Effector memory CD4-positive, alpha-beta T cell (primary cell): ENCODE measurements at places on chromosomes 11 and 22.

DNA sequence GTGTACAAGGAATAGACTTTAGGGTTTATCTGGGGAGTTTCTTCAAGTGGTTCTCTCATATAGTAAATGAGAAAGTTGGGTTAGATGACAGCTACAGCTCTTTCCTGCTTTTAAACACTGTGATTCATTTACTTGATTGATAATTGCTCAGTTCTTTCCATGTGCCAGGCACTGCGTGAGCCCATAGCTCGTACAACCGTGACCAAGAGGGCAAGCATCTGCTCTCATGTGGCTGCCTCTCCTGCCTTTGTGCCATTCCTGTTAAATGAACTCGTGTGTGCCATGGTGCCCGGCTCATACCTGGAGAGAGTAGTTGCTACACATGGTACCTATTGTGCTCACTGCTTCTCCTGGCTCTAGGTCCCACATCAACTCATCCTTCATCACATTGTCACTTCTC is 206.3 kb downstream of the SNX19 start:
- no peak for DNase-seq

- no peak for DNase-seq
These were observed 357.7 kb upstream of the ARHGAP42 start for GRCh38 chr11:100329352-100329751.

DNA sequence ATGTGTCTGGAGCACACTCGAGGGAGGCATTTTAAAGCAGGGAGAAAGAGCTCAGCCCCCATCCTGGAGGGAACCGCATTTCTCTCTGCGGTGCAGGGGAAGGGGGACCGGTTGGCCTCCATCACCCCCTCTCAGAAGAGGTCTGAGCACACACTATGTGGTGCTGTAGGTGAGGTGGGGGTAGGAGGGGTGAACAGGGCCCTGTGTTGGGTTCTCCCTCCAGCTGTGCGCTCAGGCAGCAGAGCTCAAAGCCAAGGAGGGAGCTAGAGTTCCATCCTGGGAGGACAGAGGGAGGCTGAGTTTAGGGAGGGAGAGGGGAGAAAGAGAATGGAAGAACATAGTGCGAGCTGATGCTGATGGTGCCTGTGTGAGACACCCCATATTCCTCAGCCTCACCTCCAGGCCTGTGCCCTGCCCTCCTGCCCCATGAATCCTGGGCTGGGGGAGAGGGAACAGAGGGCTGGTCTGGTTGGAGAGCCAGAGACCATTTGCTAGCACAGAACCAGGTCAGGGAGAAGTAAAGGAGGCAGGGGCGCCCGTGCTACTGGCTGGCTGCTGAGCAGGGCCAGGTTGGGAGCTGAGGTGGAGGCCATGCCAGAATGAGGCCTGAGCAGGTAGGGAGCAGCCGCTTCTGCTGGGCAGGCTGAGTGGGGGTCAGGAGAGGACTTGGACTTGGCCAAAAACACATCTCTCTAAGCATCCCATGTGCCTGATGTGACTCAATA is 43.7 kb downstream of the ALX4 start:
- DNase-seq: no peak

- no peak for DNase-seq
These were observed 27.2 kb downstream of the STIM1 start for GRCh38 chr11:3882655-3883054.

GRCh38 chr11:102166175-102167064 is 56.2 kb downstream of the YAP1 start:
- no peak for DNase-seq

DNA sequence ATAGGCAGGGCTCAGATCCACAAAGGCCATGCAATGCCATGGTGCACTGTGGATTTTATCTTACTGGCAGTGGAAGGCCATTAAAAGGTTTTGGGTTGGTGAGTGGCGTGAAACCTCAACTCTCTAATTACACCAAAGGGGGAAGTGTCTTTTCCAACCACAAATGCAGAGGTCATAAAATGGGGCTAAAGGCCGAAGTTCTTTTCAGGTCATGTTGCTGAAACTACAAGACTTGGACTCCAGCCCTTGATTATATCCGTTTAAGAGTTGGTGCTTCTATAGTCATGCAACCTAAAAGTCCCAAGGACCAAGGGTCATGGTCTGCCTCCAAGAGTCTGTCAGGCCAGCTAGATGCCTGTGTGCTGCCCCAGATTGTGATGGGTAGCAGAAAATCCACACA is 434.3 kb downstream of the RAB38 start:
- DNase-seq: no peak

GRCh38 chr11:45551191-45551713 is 114.2 kb downstream of the CHST1 start:
- no peak for DNase-seq

GRCh38 chr11:12900496-12900895 is 108.6 kb upstream of the RASSF10 start:
- no peak for DNase-seq

DNA sequence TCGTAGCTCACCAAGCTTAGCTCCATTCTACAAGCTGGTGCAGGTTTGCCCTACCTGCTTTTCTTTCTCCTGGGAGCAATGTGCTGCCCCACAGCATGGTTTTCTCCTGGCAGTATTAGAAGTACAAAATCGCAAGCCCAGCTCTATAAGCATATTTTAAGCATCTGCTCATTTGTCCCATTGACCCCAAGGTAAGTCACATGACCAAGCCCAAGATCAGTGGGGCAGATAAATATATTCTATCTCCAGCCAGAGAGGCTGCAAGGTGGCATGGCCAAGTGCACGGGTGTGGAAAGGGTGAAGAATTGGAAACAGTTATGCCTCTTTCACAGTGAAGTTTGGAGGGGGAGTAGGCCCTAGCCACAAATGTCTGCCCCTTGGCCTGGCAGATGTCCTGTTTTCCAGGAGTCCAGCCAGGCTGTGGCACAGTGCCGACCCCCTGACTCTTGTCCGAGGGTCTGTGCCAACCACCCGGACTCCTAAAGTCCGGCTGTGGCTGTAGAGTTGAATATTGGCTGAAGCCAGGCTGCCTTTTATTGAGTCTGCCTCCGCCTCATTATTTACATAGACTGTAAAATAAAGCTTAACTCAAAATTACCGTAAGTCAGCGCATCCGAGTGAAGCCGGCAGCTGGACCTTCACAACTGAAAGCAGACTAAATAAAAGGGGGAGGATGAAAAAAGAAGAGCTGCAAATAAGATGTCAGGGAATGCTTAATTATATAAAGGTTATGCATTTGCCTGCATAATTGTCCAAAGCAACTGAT is 165.7 kb downstream of the COMMD9 start:
- no peak for DNase-seq

DNA sequence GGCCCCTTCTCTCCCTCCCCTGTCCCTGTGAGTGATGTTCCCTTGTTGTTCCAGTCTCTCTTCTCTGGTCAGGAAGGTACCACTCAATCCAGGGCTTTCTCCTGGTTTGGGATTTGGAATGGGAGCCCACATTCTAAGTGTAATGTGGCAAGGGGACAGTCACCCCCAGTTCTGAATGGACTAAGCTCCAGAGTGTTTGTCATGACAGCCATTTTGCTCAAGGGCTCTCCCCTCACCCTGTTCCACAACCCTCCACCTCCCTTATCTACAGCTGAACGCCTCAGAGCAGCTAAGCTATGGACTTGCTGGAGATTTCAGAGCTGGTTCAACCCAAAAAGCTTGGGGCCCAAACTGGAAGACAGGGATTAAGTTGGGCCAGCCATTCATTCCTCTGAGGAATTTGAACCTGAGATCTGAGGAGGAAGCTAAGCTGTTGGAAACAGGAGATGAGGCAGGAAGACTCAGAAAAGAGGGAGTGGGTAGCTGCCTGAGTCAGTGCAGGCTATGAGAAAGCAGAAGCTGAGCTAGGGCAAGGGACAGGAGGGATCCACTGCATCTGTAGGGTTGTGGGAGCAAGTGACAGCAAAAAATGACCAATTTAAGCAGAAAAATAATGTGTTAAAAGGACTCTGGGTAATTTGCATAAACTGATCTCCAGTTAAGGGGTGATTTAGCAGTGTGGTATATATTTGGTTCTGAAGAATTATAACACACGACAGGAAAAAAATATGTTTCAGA is 22.9 kb upstream of the FCHSD2 start:
- no peak for DNase-seq

- DNase-seq: no peak
These were observed 50.3 kb downstream of the TEAD1 start for GRCh38 chr11:12724301-12725054.

GRCh38 chr11:17354601-17354991 is 3.0 kb downstream of the NCR3LG1 start:
- peak; percentile 23 for DNase-seq

GRCh38 chr11:10568486-10568941 is at the start of gene LYVE1:
TSS of gene LYVE1 (minus strand) at chr11:10568665. CDS start at chr11:10568532, 133 bp downstream.
- DNase-seq: no peak

- no peak for DNase-seq
These were observed 1.2 kb downstream of the MSANTD2 start for GRCh38 chr11:124798991-124799347.

- DNase-seq: no peak
These were observed 7.7 kb downstream of the SLC35E4 start for GRCh38 chr22:30643055-30643875.

DNA sequence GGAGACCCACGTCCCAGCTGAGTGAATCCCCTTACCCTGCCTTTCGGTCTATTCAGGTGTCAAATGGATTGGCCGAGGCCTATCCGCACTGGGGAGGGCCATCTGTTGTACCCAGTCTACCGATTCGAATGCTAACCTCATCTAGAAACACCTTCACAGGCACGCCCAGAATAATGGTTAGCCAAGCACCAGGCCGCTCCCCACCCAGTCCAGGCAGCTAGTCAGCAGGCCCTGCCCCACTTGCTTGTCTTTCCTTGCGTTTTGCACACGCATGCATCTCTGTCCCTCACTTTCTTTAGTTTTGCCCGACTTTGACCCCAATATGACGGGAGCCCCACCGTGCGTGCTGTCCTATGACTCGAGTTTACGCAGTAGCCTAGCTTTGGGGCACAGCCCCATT is 31.7 kb downstream of the PARVB start:
- DNase-seq: no peak

- no peak for DNase-seq
These were observed 6.7 kb upstream of the ZDHHC13 start for GRCh38 chr11:19110295-19110694.

- DNase-seq: no peak
These were observed 44.0 kb downstream of the RRP8 start for GRCh38 chr11:6559369-6559768.

- no peak for DNase-seq
These were observed 11.3 kb downstream of the SHANK2 start for GRCh38 chr11:71240865-71241691.

DNA sequence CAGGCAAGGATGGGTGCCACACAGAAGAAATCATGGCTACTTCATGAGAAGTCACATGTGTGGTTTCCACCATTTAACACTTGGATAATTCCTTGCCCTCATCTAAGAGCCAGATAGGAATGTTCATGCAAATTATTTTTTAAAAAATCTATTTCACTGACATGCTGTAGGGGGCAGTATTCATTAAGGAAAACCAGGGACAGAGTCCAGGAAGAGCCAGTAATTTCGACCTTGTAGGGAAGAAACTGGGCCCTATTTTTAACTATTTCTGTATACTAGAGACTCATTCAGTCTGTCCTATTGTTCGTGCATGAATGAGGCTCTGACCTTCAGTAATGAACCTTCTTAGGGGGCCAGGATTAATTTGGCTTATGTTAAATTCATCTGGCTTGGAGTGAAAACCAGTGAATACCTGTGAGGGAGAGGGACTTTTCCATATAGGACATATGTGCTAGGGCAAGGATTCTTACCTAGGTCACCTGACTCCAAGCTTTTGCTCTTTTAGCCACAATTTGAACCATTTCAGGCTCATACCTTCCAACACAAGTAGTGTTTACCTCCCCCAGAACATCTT is 192.7 kb downstream of the NAV2 start:
- no peak for DNase-seq

DNA sequence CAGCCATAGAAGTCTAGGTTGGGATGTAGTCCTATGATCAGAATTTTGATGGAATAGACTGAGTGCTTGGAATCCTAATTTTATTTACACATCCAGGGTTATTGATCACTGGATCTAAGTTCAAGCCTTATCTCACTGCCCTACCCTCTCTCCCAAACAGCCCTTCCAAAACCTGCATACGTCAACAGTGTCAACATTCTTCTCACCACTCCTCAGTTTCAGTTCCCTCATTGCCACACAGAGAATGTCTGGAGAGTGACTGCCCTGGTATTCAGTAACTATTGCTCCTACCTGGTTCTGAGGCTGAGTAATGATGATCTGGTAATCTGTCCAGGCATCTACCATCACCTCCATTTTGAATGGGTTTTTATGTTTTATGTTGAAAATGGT is 60.0 kb downstream of the GLYATL1 start:
- DNase-seq: no peak

- DNase-seq: no peak
These were observed 39.6 kb downstream of the BUD13 start for GRCh38 chr11:116733043-116733755.

DNA sequence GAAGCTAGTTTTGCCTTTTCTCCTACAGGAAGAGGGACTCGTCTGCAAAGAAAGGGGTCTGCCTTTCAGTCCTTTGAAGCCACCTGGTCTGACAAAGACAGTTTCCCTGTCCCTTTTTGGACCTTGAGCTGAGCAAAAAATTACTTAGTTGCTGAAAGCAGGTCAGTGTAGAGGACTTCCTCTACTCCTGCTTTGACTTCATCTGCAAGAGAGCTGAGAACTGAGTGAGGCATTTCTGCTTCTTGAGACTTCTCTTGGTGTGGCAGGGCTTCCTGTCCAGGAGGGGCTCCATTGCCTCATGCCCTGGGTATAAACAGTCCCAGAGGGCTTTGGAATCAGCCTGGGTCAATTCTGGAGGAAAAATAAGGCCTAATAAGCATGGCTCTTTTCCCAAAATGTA is 73.1 kb downstream of the ZNRF3 start:
- DNase-seq: no peak

DNA sequence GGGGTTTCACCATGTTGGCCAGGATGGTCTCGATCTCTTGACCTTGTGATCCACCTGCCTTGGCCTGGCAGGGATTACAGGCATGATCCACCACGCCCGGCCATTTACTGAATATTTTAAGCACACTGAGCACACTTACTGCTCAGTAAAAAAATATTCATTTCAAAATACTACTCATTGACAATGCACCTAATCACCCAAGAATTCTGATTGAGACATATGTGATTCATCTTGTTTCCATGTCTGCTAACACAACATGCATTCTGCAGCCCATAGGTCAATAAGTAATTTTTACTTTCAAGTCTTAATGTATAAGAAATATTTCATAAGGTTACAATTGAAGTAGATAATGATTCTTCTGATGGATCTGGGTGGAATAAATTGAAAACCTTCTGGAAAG is 4.2 kb upstream of the OR52J3 start:
- DNase-seq: no peak

- DNase-seq: no peak
These were observed 305.9 kb downstream of the CADM1 start for GRCh38 chr11:115198321-115198741.

- DNase-seq: no peak
These were observed 39.2 kb downstream of the MCHR1 start for GRCh38 chr22:40718250-40719204.

DNA sequence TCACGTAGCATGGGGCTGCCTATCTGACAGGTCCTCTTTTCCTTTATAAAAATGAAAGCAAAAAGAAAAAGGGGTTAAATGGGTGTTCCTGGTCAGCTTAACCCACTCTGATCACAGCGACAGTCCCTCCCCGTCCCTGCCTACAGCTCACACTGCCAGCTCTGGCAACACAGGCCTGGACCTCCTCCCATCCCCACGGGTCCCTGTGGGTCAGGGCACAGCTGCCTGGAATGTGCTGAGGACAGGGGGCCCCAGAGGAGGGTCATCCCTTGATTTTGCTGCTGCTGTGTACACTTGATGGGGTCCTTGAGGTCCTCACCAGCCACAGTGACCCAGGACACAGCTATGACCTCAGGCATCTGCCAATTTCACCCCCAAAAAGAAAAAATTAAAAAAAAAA is 29.6 kb upstream of the CYP2D6 start:
- DNase-seq: no peak

GRCh38 chr11:120778685-120779490 is 245.0 kb upstream of the TBCEL start:
- no peak for DNase-seq
